Stimulated activated CD4-positive, alpha-beta T cell treated with anti-CD3 and anti-CD28 coated beads, Interleukin-4, amount 100 ng/mL, for 48 hours (primary cell): ENCODE measurements at places on chromosomes 5 and 9.

- no peak for DNase-seq
These were observed 35.4 kb upstream of the AKNA start for GRCh38 chr9:114423181-114423580.

GRCh38 chr5:135571902-135572301 lies 6.9 kb downstream of the CXCL14 start:
- no peak for DNase-seq

- DNase-seq = no peak
These were observed 7.1 kb downstream of the PLCXD3 start for GRCh38 chr5:41503310-41503709.

DNA sequence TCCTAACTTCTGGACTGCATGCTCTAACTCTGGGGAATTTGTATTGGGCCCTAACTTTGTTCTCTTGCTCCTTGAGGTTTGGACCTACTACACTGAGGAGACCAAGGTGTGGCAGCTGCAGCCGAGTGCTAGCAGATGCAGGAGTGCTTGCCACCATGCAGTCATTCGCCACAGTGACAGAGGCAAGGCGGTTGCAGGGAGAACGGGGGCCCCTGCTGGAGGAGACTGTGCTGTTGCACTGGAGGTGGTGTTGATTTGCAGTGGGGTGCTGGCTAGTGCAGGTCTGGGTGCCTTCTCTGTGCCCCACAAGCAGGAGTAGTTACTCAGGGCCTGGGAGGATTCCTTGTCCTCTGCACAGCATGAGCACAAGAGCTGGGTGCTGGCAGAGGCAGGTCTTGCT lies 22.4 kb upstream of the DIRAS2 start:
- DNase-seq = no peak

DNA sequence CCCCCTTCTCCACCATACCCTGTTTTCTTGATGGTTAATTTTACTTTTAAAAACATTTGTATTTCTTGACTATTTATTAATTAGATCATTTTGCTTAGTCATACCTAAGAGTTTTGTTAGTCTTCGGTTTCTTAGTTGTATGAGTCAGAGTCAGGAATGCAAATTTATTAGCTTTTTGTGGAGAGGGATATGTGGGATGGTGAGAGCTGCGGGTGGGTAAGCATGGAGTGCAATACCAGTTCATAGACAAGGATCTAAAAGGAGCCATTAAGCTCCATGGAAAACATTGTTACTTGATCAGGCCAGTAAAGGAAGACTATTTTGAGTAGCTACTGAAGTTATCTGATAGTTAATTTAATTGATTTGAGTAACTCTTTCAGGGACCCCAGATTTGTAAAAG lies 77.5 kb downstream of the ZSWIM6 start:
- no peak for DNase-seq

- DNase-seq = no peak
These were observed 80.0 kb downstream of the NREP start for GRCh38 chr5:111676926-111677415.
